ENCODE measurements at places on chromosomes 5 and 9. TPM values are rescaled to one million over a fixed set of nuclear protein-coding genes. Genes with fewer than 3 reads are reported as not detected.

DNA sequence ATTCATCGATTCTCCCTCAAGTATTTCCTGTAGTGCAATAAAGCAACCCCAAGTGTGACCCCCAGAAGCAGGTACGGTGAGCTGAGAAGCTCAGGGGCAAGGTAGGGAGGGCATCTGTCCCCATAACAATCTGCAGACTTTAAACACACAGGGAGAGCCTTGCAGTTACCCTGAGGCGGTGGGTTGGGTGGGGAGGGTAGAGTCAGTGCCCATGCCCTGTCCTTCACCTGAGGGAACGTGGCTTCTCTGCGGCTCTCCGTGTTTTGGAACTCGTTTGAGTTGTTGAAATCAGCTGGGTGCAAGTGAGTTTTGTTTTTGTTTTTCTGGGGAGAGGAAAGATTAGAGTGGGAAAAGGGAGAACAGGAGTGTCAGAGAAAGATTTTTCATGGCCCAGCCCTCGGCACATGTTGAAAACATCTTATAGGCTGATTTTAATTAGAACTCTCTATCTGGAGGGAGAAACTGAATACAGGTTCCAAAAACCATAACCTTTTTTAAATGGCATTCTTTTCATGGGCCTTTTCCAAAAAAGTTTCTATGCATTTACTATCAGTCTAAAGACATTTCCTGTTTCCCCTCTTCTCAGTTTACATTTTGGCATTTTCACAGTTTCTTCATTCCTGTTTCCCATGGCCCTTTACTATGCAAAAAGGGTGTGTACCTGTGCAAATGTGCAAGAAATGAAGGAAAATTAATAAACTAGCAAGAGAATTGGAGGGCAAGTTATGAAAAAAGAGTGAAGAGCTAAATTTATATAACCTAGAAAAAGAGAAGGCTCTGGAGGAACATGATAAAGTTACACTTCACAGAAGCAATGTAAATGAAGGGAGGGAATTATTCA is 266.5 kb upstream of the VLDLR start:
- DNase-seq = no peak

DNA sequence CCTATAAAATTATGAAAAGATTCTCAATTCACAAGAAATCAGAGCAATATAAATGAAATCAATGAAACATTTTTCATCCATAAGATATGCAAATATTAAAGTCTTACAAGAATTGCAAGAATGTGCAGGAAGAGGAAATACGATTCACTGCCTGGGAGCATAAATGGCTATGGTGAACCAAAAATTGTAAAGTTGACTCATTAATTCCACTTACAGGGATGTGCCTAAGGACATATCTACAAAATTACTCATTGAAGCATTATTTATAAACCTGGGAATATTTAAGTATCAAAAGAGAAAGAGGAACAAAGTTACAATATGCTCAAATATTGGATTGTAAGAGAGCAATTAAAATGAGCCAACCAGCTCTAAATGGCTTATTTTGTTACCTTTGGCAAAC is 6.9 kb upstream of the NIPSNAP3A start:
- no peak for DNase-seq

GRCh38 chr9:108105885-108106284 is 616.3 kb upstream of the KLF4 start:
- DNase-seq = no peak

- DNase-seq = no peak
Observed at GRCh38 chr9:113343732-113344231, 3.7 kb upstream of the WDR31 start.

DNA sequence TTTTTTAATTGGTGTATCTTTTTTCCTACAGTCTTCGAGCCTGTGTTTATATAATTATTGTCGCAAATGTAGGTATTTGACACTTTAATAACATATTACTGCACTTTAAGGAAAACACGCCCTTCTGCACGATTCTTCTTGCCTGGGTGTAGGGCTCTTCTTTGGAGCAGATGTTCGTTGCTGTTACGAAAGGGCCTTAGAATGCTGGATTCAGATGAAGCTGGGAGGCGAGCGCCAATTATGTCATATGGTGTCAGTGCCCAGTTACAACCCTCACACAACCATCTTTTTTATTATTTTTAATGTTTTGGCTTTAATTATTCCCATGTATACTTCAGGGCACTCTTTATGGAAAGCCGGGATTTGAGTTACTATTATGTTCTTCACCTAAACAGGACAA is 553.0 kb downstream of the EBF1 start:
- DNase-seq = no peak

DNA sequence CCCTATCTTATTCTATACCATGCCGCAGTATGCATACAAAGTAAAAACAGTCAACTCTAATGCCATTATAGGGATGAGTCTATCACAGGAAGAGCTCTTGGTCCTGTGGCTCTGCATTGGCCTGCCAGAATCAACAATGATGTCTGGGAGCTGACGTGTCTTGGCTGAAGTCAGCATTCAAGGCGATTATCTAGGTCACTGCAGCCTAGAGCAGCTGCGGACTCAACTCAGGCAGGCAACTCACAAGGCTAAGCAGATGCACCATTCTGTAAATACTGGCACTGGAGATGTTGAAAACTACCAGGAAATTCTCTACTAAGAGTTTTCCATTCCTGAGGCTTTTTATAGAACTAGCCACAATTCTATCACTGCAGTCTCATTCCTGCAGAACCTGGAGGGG is 13.3 kb downstream of the SPATA9 start:
- no peak for DNase-seq

DNA sequence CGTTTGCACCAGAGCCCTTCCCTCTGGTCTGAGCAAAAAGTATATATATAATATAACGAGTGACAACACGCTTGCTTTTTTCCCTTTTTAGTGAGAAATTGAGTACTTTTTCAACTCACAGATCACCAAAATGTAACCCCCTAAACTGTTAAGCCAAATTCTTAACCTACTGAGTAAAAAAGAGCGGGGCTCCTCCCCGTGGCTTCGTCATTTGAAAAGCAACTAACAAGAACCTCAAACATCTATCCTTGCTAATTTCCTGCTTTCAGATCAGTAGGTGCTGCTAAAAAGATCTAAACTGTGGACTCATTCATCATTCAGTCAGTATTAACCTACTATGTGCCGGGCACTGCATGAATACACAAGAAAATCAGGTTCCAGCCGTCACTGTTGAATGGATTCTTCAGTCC is 1.0 kb upstream of the PTBP3 start:
- no peak for DNase-seq

DNA sequence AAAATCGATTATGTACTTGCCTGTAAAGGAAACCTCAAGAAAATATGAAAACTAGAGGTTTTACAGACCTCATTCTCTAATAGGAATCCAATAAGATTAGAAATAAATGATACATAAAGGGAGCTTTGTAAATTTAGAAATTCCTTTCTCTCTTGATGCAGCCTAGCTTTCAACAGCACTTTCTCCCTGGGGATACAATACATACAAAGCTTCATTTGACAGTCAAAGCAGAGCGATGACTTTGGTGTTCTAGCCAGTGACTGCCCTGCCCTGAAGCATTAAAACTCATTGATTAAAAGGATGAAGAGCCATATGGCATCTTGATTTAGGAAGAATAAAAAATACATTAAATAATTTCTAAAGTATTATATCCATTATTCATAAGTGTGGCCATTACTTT is 46.3 kb upstream of the GLIS3 start:
- no peak for DNase-seq

- DNase-seq = no peak
Observed at GRCh38 chr5:66333192-66333591, 189.1 kb downstream of the SREK1 start.

The EIF4E1B gene
- total RNA-seq = not detected

The GPR150 gene
- 1.0 TPM for total RNA-seq

The MYO10 gene
- total RNA-seq = not detected

The ARAP3 gene
- 17.0 TPM for total RNA-seq

The CTXN3 gene
- total RNA-seq = not detected

Data from activated naive CD8-positive, alpha-beta T cell treated with anti-CD3 and anti-CD28 coated beads, Interleukin-2, amount 10 ng/mL, durations not matched to agents 7 days and 5 days (primary cell).